Renal cortex interstitium (tissue), 15 donors: ENCODE measurements at places on chromosomes 3 and 15. TPM values are rescaled to one million over a fixed set of nuclear protein-coding genes. Genes with fewer than 3 reads are reported as not detected.

IP6K2 gene
- 262 TPM for polyA plus RNA-seq

CELF6 gene
- polyA plus RNA-seq: 3.9 TPM

SETD5 gene
- 118 TPM for polyA plus RNA-seq

CAND2 gene
- polyA plus RNA-seq: 7.3 TPM

CDHR4 gene
- not detected for polyA plus RNA-seq

MUC4 gene
- polyA plus RNA-seq: 1.2 TPM
